Vagina (tissue), 2 donors: ENCODE measurements at places on chromosomes 13 and 19.

DNA sequence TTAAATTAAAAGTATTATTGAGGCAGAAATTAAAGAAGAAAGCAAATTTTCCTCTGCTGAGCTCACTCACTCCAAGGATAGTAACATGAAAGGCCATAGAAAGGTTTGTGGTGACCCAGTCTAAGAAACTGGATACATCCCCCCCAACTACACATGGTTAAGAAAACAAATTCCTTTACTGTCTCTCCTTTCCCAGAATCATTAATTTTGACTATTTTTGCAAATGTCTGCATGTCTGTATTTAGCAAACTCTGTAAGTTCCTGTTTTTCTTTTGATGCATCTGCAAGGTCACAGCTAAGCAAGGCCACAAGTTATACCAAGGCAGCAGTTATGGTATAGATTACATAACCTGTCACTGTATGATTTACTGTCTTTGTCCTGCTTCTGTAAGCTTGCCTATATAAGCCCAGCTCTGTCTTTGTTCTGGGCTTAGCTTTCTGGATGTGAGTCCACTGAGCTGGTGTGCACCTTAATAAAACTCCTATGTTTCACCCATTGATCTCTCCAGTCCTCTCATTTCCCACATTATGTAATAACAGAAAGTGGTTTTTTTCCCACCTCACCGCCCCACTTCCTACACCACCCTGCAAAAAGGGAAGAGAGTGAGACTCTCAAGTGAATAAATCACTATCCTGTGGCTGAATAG is 8.5 kb upstream of the ZNF83 start:
- no peak for DNase-seq

- no peak for DNase-seq
These were observed 533.5 kb upstream of the SGCG start for GRCh38 chr13:22647156-22647850.

DNA sequence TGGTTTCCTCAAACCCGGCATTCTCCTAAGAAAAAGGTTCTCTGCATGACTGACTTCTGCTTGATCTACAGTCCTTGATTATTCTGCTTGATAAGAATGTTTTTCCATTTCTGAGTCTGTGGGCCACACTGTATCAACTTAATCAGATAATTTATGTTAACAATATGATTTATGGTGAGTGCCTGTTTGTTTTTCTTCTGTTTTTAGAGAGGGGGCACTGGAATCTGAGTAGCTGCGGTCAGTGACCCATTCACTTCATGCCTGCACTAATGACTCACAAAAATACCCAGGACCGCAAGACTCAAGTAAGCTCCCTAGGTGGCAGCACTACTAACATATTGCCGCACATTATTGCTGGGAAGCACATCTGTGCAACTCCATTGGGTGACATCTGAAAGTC is 542.3 kb upstream of the ATXN8OS start:
- DNase-seq, result no peak

DNA sequence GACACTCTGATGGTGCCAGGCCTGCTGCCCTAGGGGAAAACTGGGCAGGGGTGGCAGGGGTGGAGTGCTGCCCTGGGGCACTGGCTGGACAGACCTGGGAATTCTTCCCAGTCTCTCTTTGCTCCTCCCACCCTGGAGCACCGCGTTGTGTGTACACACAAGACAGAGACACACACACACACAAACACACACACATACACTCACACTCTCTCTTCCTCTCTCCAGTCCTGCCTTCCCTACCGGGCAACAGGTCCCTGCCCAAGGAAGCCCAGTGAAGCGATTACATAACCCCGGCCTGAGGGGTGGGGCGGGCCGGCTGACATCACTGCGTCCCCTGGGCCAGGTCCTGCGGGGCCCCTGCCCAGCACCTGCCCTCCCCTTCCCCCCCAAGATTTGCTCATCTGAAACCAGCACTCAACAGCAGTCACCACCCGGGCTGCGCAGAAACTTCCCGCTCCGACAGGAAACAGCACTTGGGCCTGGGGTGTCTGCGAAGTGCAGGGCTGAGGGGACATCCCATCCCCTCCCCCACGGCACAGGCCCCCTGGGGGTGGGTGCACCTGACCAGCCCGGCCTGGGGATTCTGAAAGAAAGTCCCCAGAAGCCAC is 1.2 kb downstream of the MKNK2 start:
- no peak for DNase-seq

GRCh38 chr13:107866032-107866940 is 349.1 kb downstream of the LIG4 start:
- no peak for DNase-seq

DNA sequence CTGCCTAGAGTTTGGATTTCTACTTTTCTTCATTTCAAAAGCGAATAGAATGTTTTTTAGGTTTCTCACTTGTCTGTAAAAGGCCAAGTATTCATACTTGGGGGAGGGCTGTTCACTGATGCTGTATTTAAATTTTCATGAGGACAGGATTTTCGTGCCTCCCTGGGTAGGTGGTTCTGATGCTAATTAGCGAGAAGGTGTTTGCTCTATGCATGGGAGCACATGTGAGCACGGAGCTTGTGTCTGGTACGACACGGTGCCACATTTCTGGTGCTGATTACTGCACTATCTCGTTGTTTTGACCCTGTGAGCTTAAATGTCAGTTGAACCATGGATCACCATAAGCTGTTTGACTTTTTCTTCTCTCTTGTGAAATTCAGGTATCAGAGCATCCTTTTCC is 45.8 kb downstream of the MTUS2 start:
- no peak for DNase-seq

- DNase-seq, result no peak
These were observed 3.0 kb downstream of the RPL13A start for GRCh38 chr19:49490287-49491029.

GRCh38 chr13:45895881-45896280 is 44.3 kb upstream of the SIAH3 start:
- no peak for DNase-seq

- no peak for DNase-seq
These were observed 8.9 kb downstream of the CEBPA start for GRCh38 chr19:33293255-33294057.

GRCh38 chr19:38697197-38697596 is 47.1 kb downstream of the CAPN12 start:
- DNase-seq, result no peak

DNA sequence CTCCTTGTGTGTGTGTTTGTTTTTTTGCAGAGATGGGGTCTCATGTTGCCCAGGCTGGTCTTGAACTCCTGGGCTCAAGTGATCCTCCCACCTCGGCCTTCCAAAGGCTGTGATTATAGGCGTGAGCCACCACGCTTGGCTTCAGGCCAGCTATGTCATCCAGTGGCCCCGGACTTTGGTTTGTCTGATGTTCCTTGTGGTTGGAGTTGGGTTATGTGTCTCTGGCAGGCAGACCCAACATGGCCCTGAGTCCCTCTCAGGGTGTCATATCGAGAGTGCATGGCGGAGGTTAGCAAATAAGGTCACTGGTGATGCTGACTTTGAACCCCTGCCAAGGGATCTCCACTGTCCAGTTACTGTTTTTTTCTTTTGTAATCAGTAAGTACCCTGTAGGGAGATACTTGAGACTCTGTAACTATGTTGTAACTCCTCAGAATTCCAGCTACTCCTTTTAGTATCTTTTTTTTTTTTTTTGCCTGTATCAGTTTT is 37.3 kb downstream of the SMARCA4 start:
- DNase-seq, result no peak
